ENCODE measurements at places on chromosomes 11 and 22.

- no peak for DNase-seq
Observed at GRCh38 chr11:117836077-117836960, 11.8 kb upstream of the FXYD2 start.

DNA sequence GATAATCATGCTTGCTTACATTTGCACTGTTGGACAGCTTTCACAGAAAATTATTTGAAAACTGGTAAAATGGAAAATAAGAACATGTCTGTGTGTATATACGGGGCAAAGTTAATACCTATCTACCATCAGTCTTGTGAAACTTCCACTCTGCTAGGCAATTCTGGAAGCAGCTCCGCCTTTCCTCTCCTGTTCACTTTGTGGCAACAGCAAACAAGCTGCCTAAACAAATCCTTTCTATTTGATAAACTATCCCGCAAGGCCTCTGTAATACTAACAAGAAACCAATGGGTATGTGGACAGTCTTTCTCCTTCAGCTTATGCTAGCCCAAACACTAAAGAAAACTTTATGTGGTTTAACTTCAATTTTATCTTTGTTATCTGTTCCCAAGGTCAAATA, 39.2 kb upstream of the RAPSN start:
- no peak for DNase-seq

DNA sequence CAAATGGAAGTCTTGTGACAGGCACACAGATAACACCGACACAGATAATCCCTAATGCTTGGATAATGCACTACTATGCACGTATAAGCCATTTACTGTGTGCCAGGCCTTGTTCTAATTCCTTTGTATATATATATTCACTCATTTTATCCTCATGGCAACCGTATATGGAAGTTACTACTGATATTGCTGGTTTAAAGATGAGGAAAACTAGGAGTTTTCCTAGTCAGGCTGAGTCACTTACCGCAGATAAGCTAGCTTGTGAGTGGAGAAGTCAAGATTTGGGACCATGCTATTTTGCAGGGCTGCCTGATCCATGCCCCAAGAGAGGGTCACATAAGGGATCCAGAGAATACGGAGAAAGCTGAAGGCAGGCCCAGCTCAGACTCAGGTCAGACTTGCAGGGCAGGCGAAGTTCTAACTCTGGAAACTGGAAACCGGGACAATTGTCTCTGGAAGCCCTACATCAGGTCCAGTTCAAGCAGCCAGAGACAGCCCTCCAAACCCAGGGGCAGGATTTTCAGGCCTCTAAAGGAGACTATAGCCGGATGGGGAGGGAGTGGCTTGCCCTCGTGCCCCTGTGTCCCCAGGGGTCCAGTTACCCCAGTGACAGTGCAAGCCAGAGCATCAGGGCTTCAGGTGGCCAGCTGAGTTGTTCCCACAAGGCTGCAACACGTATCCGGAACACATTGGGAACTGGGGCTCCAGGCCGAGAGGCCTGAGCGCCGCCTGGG, 534.8 kb downstream of the INSC start:
- no peak for DNase-seq

- no peak for DNase-seq
Observed at GRCh38 chr11:64407221-64407620, 48.3 kb downstream of the RPS6KA4 start.

DNA sequence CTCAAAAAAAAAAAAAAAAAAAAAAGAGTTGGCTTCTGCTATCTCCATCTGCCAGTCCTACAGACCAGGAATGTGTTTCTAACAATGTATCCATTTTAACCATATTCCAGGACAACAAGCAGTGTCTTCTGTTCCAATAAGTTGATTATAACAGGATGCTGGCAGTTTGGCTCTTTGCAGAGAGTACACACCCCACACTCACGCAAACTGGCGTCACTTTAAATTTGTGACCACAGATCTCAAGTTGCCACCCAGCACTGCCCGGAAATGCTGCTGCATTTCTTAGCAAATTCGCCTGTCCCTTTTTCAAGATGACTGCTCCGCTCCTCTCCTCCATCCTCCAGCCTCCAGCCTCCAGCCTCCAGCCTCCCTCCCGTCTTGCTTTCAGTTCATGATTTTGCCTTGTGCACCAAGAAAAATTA, 44.3 kb downstream of the SCGB1A1 start:
- DNase-seq, result no peak

DNA sequence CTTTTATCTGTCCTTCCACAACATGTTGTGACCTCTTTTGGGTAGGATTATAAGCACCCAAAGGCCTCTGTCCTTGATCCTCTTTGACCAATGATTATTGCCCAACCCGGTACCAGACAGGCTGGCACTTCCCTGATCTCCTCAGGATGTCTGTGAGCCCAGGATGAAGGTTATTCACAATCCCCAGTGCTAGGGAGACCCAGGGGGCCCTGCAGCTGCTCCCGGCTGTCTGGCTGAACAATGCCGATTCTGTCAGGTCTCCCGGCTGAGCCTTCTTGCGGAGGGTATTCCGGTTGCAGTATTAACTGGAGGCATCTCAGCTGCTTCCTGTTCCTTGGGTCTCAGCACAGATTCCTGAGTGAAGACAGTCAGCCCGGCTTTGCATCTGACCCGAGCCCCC, 71.2 kb upstream of the CDON start:
- DNase-seq, result no peak

DNA sequence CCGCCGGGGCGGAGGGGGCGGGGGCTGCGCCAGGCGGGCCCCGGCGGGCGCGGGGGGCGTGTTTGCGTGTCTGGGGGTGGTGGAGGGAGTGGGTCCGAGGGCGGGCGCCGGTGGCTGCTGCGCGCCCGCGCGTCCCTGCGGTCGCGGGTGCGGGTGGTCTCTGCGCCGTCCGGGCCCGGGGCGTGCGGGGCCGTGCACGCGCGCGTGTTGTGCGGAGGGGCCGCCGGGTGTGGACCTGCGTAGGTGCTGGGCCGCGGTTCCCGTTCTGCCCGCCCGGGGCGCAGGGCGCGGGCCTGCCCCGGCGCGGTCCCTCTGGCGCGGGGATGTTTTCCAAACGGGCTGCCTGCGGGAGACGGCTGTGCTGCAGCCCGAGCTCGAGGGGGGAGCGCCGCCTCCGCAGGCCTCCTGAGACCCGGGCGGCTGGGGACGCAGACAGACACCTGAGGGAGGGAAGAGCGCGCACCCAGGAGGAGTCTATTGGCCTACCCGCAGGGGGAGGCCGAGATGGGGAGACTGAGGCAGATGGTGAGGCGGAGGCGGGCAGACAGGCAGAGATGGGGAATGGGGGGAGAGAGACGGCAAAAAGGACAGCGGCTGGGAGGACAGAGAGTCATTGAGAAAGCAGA, 442 bp downstream of the PELI3 start:
- no peak for DNase-seq

- no peak for DNase-seq
Observed at GRCh38 chr11:57514538-57515331, 767 bp downstream of the SLC43A1 start.

DNA sequence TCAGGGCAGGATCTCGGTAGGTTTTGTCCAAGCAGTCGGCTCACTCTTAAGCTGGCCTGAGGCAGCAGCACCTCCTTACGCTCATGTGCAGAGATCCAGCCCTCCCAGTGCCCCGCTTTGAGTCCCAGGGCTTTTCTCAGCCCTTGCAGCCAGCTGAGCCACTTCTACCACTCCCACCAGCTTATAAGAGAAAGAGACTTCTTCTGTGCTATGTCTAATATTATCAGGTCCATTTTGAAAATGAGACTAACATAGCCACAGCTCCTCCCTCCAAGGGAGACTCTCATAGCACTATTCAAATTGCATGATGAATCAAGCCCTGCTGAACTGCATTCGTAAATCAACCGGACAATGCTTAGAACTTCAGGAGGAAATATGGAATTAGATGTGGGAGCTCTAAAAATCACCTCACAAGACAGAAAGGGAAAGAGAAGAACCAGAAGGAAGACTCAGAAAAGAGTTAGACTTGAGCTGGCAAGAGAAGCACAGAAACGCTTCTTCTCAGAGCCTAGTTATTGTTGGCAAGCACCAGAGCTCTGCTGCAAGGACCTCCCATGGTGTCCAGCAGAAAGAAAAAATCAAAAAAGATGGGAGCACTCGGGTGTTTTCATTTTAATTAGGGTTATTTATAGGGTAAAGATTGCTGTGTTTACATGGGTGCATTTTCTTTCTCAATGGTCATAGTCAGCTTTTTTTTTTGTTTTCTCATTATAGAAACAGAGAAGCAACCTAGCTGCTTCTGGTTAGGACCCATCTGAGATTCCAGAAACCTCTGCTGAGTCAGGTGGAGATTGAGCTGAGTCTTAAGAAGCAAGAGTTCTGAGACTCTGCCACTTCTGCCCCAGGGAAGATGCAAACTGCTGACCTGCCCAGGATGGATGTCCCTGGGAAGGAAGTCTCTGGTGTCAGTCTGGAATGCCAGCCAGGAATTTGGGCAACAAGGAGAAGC, 181.4 kb downstream of the ETS1 start:
- DNase-seq, result no peak

- DNase-seq, result no peak
Observed at GRCh38 chr11:132716037-132716436, 816.3 kb downstream of the OPCML start.

DNA sequence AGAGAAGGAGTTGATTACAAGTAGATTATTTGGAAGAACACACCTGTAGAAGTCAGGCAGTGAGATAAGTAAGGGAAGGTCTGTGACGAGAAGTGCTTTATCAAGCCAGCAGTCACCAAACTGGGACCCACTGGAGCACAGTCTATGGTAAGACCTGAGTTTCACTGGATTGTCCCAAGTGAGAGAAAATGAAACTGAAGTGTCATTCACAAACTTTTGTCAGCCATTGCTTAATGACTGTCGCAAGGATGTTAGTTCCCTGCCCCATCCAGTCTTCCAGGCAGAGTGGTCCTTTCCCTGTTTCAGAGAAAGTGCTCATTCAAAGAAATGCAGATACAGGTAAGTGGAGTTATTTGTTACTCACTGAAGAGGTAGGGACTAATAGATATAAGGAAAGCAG, 728.0 kb upstream of the TENM4 start:
- no peak for DNase-seq

DNA sequence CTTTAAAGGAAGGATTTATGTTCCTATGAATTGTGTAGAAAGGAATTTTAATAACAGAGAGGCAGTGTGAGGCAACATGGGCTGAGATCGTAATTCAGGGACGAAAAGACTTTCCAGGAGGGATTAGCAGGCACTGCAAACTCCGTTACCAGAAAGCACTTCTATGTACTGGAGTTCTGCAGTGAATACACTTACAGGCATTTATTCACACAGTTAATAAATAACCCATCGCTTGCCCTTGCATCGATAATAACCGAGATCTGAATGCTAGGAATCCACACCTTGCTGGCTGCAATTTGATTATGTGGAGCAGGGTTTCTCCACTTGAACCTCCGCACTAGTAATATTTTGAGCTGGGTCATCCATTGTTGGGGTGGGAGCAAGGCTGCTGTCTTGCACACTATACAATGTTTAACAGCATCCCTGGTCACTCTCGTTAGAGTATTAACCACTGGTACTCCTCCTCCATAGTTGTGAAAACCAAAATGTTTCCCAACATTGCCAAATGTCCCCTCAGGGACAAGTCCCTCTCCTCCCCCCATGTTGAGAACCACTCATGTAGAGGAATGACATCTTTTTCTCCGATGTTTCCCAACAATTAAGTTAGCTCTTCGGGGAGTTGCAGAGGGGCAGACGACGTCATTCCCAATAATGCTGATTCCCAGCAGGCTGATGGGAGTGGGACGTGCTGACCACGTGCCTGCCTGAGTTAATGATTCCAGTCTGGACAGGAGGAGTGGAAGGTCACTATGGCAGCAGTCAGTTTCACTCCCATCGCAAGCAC, 99.5 kb downstream of the SNX19 start:
- DNase-seq, result no peak

GRCh38 chr11:117412653-117413275, 85.1 kb downstream of the CEP164 start:
- DNase-seq, result no peak

DNA sequence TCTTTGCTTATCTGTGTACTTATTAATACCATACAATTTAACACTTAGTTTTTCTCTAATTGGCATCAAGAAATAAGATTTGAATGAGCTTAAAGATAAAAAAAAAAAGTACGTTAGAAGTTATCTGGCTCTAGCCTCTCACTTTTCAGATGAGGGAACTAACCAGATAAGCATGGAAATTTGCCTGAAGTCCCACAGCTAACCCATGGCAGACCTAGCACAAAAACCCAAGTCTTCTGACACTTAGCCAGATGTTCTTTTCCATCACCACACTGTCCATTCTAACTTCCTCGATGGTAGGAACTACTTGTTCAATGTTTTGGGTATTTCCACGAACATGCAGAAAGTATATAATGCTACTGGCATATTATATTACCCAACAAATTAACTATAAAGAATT, 7.4 kb upstream of the SOX6 start:
- DNase-seq, result no peak

DNA sequence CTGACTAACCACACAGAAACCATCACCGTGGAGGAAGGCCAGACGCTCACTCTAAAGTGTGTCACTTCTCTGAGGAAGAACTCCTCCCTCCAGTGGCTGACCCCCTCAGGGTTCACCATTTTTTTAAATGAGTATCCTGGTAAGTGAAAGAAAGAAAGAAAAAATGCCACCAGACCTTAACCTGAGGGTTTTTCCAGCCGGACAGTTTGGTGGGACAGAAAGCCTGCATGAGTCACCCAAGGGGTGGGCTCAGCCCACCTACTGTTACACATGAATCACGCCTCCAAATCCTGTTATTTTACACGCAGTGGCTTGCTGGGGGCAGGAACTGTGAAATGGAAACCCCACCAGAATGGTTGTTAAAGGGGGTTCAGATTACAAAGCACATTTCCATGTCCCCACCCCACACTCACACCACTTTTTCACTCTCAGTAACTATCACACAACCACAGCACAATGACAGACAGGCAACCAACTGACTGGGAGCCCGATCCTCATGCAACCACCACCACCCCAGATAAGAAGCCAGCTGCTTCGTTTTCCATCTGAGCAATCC, 11.9 kb downstream of the CRTAM start:
- DNase-seq, result no peak

DNA sequence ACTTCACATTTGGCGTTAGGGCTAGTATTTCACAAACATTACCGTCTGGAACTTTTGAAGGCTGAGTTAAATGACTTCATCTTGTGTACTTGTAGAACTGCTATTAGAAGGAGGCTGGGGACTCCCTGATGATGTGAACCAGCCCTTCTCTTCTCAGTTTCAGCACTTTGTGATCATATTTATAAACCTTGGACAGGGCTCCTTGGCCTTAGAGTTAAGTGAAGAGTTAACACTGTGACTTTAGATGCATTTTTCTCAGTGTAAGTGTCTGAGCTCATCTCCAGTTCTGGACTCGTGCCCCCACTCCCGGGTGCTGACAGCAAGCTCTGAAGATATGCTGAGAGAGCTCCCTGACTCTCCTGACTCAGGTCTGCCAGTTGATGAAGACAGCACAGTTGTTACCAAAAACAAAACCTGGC, 8.4 kb downstream of the MIAT start:
- DNase-seq, result no peak

DNA sequence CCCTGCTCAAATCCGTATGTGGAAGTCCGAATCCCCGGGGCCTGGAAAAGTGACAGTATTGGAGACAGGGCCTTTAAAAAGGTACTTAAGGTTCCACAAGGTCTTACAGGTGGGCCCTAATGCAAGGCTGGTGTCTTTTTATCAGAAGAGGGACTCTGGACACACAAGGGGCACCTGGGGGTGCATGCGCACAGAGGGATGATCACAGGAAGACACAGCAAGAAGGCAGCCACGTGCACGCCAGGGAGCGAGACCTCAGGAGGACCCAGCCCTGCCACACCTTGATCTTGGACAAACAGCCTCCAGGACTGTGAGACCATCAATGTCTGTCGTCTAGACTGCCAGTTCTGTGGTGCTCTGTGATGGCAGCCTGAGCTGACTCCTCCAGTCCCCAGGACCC, 96.5 kb downstream of the SHANK2 start:
- no peak for DNase-seq

All from omental fat pad (tissue), 4 donors.